ENCODE measurements at places on chromosomes 16 and 17. TPM values are rescaled to one million over a fixed set of nuclear protein-coding genes. Genes with fewer than 3 reads are reported as not detected.

Gene OTOA
- under 0.01 TPM for total RNA-seq

Gene RAB37
- total RNA-seq: 0.32 TPM

Gene SRL
- under 0.01 TPM for total RNA-seq

Gene CLEC18A
- total RNA-seq: 0.32 TPM

Gene SMPD3
- 0.86 TPM for total RNA-seq

Gene PLA2G10
- total RNA-seq: not detected

Gene WNK4
- total RNA-seq: 3.9 TPM
